Fibroblast of upper back skin (primary cell): ENCODE measurements at places on chromosomes 7 and 10.

GRCh38 chr10:44769450-44769849 lies 141.7 kb upstream of the TMEM72 start:
- DNase-seq, result no peak

DNA sequence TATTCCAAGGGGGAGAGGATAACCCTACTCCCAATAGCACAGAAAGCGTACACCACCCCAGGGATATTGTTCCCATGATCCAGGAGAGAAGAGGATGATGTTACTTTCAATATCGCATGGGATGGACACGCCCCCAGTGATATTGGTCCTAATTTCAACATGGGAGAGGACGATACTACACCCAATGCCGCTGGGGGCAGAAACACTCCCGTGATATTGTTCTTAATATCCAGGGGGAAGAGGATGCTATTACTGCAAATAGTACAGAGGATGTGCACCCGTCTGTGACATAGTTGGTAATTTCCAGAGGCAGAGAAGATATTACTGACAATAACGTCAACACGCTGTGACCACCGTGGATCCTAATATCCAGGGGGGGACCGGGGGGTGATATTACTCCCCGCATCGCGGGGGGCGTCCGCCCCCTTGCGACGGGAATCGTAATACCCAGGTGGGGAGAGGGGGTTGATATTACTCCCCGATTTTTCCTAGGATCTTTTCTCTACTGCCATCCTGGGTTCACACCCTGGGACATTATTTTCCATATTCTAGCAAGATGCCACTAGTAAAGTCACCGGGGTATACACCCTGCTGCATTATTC lies 16.6 kb downstream of the MEIG1 start:
- DNase-seq, result no peak

GRCh38 chr10:21894648-21895342 lies 108.7 kb downstream of the DNAJC1 start:
- DNase-seq, result no peak

GRCh38 chr10:80535671-80536360 lies 1.9 kb upstream of the SH2D4B start:
- DNase-seq, result peak; percentile 23

DNA sequence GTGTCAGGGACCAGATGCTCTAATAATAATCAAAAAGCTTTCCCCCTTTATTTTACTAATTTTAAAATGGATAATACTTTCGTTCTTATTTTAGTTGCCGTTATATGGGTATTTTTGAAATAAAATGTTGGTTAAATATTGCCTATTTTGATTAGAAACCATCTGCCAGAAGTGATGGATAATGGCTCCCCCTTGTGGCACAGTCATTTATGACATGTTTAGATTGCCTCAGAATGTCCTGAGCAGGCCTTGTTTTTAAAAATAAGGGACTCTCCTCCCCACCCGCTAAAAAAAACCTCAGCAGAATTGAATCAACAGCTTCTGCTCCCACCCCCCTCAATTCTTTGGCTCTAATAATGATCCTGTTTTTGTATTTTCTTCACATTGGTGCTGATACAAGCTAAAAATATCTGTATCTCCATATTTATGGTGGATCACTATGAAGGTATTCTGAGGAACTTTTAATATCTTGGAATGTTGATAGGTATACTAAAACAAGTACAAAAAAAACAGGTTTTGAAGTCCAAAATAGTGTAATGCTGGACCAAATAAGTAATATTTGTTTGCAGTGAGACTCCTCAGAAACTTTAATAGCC lies 38.8 kb downstream of the TMEM60 start:
- DNase-seq, result peak; percentile 61

DNA sequence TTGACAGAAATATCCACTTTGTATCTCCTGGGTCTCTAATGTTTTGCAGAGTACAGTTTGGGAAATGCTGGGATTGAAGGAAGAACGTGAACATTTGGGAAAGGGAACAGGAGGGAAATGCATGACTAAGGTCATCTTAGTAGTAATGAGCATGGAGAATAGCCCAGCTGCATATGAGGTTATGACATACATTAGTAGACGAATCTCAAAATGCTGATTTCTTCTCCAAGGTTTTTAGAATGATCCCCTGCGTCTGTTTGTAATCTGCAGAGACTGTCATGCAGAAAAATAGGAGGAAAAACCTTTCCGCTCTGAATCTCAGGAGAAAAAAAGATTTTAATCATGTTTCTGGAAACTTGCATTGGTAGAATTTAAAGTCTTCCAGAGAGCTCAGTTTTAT lies 133.6 kb downstream of the PPP1R9A start:
- DNase-seq, result no peak

DNA sequence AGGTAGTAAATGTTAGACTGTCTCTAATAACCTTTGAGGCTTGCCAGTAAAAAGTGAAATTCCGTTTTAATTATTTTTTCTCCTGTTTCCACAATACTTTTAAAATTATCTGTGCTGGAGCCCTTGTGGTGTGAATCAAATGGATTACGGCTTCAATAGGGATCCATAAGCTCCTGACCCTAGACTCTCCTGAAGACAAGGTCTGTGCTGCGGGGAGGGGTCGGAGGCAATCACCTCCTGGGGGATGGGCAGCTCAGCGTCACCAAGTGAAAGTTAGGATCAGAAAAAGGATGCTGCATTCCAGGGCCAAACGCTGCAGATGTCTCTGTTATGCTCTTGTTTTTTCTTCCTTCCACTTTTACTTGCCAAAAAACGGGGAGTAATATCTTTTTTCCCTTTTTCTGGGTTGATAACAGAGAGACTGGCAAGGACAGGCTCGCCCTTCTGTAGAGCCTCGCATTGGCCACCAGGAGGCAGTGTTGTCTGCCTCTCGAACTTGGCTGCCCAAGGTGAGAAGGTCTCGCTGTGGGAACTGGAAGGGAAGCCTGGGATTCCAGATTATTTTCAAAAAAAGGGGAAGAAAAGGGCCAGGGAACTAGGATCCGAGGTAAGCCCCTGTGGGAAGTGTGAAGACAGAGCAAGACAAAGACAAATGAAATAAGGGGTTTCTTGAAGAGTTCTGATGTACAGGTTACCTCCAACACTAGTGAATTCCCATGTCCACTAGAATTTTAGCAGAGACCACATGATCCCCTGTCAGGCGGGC lies 621.9 kb downstream of the ACTR3B start:
- DNase-seq, result no peak

GRCh38 chr10:15320522-15321203 lies 50.4 kb downstream of the FAM171A1 start:
- DNase-seq, result peak; percentile 24

GRCh38 chr10:77371848-77372799 lies 265.5 kb downstream of the KCNMA1 start:
- DNase-seq, result no peak

GRCh38 chr7:100418930-100419659 lies 9.4 kb downstream of the ZCWPW1 start:
- peak; percentile 57 for DNase-seq

DNA sequence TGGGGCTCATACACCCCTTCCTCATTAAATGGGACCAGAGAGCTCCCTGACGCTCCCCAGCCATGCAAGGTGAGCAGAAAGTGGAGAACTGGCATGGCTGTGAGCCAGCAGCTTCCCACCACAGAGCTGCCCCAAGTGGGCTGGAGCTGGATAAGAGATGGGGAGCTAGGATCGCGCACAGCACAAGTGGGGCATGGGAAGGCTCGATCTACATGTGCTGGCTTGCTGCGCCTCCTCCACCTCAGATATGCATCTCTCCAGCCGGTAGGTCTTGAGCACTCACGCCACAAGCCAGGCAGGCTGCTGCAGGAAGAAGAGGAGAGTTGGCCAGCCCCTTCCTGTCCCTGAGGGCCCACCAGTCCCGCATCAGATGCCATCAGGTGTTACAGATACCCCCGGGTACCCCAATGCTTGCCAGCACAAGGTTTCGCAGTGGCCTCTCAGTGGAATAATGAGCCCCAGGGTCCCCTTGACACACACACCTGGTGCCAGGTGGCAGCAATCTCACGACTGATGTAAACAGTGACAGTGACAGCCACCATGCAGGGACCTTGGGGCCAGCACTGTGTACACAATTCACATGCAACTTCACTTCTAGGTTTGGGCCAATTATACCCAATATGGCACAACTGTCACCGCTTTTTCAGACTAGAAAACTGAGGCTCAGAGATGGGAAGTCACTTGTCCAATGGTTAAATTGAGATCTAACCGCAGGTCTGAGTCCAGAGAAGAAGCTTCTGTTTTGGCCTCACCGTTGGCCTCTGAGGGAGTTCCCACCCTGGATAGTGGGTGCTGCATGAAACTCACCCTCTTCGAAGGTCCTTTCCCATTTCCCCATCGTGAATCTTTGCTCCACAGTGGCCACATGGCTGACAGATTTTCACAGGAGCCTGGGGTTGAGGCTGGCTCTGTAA lies 79.3 kb downstream of the OAT start:
- no peak for DNase-seq

DNA sequence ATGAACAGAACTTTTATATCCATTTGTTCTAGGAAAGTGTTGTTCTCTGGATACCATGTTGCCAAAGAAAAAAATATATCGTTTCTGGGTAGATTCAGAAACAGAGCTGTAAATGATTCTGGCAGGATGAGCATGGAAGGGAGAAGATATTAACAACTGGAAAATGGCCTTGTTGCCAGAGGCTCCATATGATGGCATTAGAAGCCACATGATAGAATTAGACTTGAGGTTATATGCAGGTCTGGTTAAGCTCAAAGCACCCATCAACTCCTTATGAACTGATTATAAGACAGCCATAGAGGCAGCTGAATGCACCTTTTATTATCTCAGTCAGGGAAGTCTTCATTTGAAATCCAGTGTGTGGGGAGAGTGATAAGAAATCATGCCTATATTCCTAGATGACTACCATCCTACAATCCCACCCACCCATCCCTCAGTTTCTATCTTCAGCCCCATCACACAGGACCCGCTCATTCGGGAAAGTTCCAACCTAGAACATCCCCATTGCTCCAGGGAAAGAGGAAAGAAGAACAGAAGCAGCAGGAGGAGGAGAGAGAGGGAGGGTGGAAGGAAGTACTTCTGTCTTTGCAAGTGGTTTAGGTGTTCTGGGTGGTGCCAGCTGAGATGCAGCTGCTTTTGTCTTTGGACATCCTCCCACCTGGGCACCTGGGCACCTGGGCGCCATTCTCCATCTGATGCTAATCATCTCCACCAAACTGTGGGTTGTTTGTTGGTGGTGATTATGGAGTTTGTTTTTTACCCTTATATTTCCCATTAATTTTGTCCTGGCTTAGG lies 25.5 kb upstream of the TRIL start:
- no peak for DNase-seq

DNA sequence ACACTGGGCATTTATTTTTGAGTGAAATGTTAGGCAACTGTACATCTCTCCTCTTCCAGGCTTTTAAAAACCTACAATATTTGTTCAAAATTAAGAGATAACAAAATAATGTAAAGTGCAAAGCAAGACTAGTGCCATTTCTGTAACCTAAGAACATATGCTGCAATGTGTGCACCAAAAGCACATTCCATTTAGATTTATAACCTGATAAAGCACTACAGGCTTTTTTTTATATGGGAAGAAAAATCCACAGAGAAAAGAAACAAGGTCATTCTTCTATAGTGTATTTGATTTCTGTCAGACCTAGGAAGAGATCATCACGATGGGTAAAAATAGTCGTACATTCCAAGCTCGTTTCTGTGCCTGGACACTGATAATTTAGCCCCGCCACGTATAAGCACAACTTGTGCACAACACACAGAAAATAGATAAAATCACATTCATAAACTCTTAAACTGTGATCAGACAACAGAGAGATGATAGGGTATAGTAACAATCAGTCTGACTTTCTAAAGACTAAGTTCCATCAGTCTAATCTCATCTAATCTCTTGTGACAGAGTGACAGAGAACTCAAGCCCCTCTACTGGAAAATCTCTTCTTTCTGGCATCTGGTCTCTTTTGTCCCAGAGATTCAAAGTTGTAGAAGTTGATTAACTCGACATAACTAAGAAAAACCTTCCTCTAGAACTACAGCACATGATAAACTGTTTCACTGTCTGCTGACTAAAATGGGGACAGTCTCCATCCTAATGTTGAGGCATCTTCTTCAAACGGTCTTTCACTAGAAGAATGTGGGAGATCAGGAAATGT lies 6.7 kb downstream of the LAMB1 start:
- DNase-seq, result peak; percentile 80
